ENCODE measurements at places on chromosomes 1 and 21.
A peak's percentile ranks its signal among the peaks of the same experiment; 100 is the strongest.

- no peak for DNase-seq
These were observed 47.1 kb upstream of the CYP2J2 start for GRCh38 chr1:59973719-59974118.

GRCh38 chr1:11414926-11415538 is 63.9 kb upstream of the DISP3 start:
- peak; percentile 71 for DNase-seq

- DNase-seq = no peak
These were observed 894 bp downstream of the EPB41 start for GRCh38 chr1:28915031-28915895.

DNA sequence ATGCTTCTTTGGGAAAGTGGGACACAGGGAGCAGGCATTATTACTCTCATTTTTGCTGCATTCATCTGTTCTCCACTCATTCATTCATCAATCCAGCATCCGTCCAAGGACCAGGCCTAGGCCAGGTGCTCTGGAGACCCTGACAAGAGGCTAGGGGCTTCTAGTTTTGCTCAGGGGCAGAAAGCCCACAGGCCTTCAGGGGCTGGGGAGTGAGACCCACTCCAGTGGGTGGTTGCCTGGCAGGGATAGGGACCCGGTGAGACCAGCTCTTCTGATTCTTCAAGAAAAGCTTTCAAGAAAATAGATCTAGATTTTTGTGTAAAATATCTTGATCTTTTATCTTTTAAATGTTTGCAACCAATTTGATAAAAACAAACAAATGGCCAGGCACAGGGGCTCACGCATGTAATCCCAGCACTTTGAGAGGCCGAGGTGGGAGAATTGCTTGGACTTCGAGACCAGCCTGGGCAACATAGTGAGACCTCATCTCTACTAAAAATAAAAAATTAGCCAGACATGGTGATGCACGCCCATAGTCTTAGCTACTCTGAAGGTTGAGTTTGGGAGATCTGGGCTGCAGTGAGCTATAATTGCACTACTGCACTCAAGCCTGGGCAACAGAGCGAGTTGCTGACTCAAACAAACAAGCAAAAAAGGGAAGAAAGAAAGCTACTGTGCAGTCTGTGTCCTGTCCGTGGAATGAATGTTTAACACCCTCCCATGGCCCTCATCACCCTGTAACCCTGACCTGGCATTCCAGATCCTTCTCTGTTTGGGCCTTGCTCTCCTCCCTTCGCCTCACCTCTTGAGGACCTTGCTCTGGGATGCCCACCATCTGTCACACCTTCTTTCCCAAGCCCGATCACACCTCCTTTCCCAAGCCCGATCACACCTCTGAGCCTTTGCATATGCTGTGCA is 17.3 kb upstream of the LRP8 start:
- peak; percentile 32 for DNase-seq

GRCh38 chr1:108583757-108584427 is 24.0 kb downstream of the EEIG2 start:
- no peak for DNase-seq

GRCh38 chr1:181514298-181515290 is 31.3 kb downstream of the CACNA1E start:
- DNase-seq = no peak

- no peak for DNase-seq
These were observed 2.3 kb downstream of the C1orf87 start for GRCh38 chr1:60071296-60071695.

GRCh38 chr1:75023005-75023404 is 111.2 kb upstream of the LHX8 start:
- DNase-seq = no peak

DNA sequence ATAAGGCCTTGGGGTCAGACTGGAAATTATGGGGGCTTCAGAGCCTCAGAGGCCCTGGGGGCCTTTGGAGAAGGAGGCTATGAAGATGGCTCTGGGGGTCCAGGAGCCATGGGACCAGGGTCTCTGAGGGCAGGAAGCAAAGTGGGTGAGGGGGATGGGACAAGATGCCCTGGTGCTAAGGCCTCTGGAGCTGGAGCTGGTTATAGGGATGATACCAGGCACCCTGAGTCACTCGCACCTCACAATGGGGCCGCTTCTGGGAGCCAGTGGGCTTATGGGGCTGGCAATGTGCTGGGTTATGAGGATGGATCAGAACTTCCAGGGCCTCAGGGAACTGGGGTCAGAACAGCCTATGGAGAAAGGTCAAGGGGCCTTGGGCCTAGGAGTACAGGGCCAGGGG is 17.6 kb downstream of the IGFN1 start:
- DNase-seq = no peak

DNA sequence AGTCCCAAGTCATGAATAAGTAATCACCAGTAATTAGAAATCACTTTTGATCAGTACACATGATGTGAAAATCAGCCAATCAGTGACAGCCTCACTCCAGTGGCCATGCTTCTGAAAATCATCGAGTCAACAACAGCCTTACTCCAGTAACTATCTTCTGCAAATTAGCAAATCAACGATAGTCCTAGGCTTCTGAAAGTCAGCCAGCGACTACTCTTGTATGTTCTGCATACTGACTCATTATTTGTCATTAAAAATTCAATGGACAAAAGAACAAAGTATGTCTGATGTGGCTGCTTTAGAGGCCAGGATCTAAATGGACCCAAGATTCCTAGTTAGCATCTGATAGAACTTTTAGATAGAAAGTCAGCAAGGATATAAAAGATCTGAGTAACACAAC is 102.5 kb downstream of the GPR52 start:
- no peak for DNase-seq

DNA sequence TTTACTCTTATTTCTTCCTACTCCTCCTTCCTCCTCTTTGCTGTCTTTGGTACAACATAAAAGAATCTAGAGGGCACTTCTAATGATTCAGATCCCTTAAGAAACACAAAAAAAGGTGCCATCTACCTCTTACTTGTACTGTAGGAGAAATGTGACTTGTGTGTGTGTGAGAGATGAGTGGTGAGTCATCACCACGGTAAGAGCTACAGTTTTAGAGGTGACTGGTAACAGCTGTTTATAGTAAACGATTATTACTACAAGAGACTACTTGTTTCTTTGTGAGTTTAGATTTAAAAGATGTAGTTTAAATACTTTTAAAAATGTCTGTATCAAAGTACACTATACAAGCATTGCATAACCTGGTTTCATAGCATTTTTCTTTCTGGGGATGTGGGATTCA is 40.4 kb downstream of the SLC35D1 start:
- no peak for DNase-seq

DNA sequence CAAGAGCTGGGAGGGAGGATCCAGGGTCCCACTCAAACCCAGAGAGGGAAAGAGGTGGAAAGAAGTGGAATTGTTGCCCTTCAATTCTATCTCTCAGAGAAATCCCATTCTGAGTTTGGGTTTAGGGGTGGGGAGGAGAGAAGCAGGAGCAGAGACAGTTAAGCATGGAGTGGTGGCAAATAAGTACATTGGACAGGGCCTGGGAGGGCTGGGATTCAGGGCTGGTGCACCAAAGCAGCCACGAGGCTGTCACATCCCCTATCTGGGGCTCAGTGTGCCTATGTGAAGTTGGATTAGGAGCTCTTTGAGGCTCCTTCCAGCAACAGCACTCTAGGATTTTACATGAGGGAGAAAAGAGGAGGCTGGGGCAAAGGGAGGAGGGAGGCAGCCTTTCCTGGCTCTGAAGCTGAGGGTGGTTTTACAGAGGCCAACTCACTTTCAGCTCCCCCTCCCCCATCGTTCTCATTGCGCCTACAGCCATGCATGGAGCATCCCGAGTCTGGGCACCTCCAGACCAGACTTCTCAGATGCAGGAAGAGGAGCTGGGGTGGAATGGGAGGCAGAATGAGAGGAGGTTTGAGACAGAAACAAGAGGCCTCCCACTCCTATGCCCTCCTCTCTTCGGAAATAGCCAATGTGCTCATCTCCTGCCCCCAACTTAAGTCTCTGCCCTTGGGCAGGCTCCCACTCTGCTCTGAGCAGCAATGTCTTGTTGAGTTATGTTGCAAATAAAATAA is 3.0 kb upstream of the SYT6 start:
- no peak for DNase-seq

DNA sequence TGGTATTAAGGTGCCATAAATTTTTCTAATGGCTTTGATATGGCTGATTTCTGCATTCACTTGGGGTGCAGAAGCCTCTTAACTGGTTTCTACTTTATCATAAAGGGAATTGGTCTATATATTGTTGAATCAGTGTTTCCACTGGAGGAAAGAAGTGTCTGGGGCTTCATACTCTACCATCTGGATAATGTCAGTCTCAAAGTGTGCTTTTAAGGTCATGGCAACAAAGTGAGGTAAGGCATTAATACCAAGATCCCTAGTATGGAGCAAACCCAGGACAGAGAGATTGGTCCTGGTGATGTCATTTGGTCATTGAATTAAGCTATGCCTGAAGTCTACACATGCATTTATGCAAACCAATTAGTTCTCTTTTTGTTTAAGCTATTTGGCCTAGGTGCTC is 309.9 kb downstream of the DUSP10 start:
- no peak for DNase-seq

- DNase-seq = no peak
These were observed 468.1 kb downstream of the RPS6KC1 start for GRCh38 chr1:213519098-213519497.

DNA sequence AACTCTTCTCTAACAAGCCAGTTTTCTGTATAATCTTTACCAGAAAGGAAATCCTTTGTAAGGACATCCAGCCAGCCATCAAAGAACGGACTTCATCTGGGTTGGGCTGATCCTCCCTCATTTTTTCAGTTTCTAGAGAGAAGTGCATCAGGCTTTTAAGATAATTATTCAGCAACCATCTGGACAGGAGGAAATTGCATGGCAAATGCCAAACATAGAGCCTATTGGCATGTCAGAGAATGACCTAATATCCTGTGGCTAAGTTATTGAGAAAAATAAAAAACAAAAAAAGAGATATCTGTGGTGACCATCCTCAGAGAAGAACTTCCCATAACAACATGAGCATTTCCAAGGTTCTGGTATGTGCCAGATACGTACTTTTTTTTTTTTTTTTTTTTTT is 74.9 kb upstream of the BEND5 start:
- DNase-seq = no peak

DNA sequence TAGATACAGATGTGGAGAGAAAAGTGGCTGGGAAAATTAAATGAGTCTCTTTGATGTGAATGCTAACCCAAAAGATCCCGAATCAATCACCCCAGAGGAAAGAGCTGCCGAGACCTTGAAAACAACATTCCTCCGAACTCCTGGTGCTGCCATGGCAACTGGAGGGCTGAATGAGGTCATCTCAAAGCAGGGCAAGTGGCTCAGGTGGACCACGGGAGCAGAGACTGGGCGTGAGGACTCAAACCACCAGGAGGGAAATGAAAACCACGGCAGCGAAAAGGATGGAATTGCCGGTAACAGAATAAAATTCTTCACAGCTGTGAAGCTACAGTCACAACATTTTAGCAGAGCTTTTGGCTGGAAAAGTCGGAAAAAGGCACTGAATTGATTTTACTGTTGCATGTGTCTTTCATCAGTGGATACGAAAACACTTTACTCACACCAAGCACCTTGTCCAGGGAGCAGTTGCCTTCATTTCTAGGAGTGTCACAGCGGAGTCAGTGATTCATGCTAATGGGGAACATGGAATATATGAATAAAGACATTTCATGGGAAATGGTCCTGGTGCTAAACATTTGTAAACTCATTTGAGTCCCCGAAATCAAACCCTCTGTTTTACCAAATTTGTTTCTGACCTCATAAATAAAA is 23.2 kb upstream of the BECN2 start:
- DNase-seq = peak; percentile 21

DNA sequence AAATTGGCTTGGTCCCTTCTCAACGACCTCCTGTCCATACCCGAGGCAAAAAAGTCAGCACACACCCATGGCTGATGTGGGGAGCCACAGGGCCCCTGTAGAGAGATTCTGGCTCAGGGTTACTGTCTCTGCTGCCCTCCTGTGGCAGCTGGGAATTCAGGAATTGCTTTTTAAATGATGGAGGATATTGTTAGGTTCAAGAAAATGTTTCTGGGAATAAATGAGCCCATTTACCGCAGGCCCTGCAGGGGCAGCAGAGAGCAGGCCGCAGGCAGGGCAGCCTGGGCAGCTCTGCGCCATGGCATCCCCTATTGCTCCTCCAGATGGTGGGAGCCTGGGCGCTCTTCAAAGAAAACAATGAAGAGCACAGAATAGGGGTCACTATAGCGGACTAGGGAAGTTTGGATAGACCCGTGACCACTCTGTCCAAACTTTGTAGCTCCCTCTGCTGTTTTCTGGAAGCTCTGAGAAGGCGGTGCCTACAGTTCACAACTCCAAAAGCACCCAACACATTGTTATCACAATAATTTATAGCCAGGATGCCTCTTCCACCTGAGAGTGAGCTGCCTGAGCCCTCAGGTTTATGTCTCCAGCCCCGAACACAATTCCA is 201.1 kb downstream of the BACH1 start:
- DNase-seq = peak; percentile 65

GRCh38 chr1:36076979-36077573 is 6.8 kb upstream of the TEKT2 start:
- DNase-seq = no peak

GRCh38 chr21:43719748-43720538 is 1.0 kb downstream of the PDXK start:
- no peak for DNase-seq

DNA sequence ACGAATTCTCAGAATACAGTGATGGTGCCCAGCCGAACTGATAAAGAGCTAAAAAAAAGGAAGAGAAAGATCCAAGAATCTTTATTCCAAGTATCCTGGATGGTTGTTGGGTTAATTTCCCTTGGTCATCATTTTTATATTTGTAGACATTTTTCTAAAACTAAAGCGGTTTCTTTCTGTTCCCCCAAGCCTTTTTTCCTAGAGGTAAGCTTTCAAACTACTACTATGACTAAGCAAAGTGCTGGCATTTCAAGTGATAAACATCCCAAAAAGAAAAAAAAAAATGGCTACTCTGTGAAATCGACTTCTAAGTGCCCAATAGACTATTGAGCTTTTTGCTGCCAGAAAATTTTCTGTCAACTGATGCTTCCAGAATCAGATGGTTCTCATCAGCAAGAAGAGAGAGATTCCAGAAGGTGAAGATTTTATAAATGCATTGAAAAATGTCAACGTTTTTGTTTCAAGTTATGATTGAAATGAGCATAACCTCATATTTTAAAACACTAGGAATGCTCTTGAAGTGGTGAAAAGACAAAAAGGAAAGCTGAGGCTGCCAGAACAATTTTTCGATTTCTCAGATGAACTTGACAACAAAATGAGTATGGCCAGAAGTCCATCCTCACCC is 96.1 kb upstream of the ZC3H11B start:
- DNase-seq = no peak

GRCh38 chr1:234474375-234474774 is 4.6 kb downstream of the TARBP1 start:
- no peak for DNase-seq

GRCh38 chr1:3509721-3510120 is 55.3 kb downstream of the ARHGEF16 start:
- no peak for DNase-seq

- DNase-seq = no peak
These were observed 26.6 kb upstream of the CDC14A start for GRCh38 chr1:100325415-100326324.

- no peak for DNase-seq
These were observed 24.1 kb upstream of the ASPM start for GRCh38 chr1:197170538-197170937.

DNA sequence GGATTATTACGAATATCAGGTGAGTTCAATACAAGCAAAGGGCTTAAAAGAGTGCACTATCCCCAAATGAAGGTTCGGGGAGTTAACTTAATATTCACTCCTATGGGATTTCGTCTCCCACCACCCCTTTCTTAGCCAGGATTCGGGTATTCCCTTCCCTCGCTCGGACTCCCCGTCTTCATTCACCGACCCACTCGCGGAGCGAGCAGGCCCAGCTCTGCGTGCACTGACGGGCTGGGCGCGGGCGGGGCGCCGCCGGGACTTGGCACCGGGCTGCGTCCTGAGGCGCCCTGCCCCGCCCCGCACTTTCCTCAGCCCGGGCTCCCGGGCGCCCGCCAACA is 7.7 kb upstream of the MPZL1 start:
- peak; percentile 34 for DNase-seq

Data from pons (tissue), 1 donor.